CD4-positive, CD25-positive, alpha-beta regulatory T cell (primary cell): ENCODE measurements at places on chromosomes 13 and 19.

- H3K36me3 ChIP-seq, result no peaks in the 10 kb centered on the region
- DNase-seq, result no peak
- H3K4me3 ChIP-seq, result no peak overlapping the region
- H3K4me1 ChIP-seq, result peaks cover 31% of the 10 kb centered on the region
- no peaks in the 10 kb centered on the region for H3K27me3 ChIP-seq
Observed at GRCh38 chr19:2064788-2065524, 13.9 kb upstream of the MKNK2 start.

- no peak overlapping the region for H3K27ac ChIP-seq
- H3K4me1 ChIP-seq, result peaks cover 22% of the 10 kb centered on the region
- DNase-seq, result no peak
Observed at GRCh38 chr13:49938314-49938713, 2.2 kb upstream of the SPRYD7 start.

DNA sequence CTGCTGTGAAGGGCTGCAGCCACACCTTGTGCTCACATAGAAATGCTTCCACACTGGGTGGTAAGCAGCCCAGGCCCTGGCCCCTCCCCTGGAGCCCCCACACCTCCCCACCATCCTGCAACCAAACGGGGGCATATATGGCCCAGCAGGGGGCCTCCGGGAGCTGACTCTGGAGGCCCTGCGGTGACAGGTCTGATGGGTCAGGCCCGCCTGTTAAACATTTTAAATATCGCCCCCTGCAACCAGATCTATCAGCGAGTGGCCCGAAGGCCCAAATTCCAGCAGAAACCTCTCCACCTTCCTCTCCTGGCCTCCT lies 48.0 kb upstream of the KATNAL1 start:
- no peaks in the 10 kb centered on the region for H3K27me3 ChIP-seq
- H3K4me3 ChIP-seq, result no peak overlapping the region
- no peaks in the 10 kb centered on the region for H3K4me1 ChIP-seq
- H3K27ac ChIP-seq, result no peak overlapping the region

- no peaks in the 10 kb centered on the region for H3K27me3 ChIP-seq
- H3K4me1 ChIP-seq, result peaks cover 45% of the 10 kb centered on the region
- peaks cover 35% of the 10 kb centered on the region for H3K36me3 ChIP-seq
- H3K27ac ChIP-seq, result peak overlapping the region; percentile 63
- DNase-seq, result no peak
Observed at GRCh38 chr19:1037621-1038064, 2.3 kb upstream of the ABCA7 start.

DNA sequence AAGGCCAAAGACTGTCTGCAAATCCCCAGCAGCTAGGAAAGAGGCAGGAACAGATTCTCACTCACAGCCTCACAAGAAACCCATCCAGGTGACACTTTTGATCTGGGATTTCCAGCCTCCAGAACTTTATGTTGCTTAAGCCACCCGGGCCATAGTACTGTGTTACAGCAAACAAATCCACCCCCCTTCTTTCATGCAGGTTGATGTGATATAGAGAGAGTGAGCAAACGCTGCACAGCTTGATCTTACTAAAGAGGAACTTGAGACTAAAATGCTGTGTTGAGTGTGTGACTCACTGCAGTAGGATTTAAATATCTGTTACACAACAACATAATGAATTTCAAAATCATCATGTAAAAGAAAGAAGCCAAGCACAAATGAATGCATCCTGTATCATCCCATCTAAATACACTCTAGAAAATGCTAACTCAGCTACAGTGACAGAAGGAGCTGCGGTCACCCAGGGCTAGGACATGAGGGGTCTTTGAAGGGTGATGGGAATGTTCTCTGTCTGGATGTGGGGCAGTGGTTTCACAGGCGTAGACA lies 32.2 kb downstream of the RCBTB2 start:
- DNase-seq, result peak; percentile 46
- no peaks in the 10 kb centered on the region for H3K27me3 ChIP-seq
- H3K27ac ChIP-seq, result no peak overlapping the region
- peaks cover 6% of the 10 kb centered on the region for H3K36me3 ChIP-seq
- no peak overlapping the region for H3K4me3 ChIP-seq

DNA sequence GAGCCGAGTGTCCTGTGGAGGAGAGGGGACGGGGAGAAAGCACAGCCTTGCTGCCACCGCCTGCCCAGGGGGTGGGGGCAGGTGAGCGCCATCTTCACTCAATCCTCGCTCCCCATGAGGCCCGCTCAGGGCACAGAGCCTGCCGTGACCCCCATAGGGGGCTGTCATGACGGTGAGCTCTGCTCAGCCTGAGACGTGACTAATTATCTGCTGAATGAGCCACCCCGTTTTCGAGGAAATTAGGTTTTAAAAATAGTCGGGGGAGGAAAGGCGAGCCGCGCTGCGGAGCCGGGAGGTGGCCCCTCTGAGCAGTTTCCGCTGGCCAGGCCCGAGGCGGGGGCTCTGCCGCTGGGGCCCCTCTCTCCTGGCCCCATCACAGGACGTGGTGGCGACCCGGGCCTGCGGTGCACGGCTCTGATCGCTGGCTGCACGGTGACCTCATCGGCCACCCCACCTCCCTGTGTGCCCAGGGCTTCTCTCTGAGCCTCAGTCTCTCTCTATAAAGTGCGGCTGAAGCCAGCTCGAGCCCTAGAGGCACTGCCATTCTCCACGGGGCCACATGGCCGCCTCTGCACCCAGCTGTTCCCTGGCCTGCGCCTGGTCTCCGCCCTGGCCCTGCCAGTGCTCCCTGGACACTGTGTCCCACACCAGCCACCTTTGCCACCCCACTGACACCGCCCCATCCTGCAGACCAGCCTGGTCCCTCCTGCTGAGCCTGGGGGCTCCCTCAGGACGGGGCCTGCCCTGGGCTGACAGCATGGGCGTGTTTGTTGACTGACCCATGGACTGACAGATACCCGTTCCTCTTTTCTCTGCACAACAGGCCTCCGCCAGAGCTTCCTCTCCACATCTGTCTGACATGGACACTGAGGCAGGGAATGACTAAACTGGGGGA lies 28.3 kb downstream of the PIP5K1C start:
- no peak overlapping the region for H3K27ac ChIP-seq
- H3K27me3 ChIP-seq, result no peaks in the 10 kb centered on the region
- H3K36me3 ChIP-seq, result no peaks in the 10 kb centered on the region

DNA sequence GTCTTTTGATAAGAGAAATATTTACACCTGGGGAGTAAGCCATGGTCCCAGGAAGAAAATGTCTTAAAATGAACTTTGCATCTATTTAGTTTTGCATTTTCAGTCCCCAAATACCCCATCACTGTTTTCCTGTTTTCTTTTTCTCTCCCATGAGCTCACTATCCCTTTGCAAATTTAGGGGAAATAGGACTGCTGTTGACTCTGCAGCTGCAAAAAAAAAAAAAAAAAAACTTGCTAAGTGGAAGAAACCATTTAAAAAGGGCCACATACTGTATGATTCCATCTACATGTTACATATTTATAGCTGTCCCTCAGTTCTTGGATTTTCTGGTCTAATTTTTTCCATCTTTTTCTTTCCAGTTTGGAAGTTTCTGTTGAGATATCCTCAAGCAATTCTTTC lies 98.2 kb upstream of the SERP2 start:
- H3K4me1 ChIP-seq, result peaks cover 17% of the 10 kb centered on the region
- DNase-seq, result no peak
- peak overlapping the region; percentile 83 for H3K4me3 ChIP-seq
- no peak overlapping the region for H3K27ac ChIP-seq

DNA sequence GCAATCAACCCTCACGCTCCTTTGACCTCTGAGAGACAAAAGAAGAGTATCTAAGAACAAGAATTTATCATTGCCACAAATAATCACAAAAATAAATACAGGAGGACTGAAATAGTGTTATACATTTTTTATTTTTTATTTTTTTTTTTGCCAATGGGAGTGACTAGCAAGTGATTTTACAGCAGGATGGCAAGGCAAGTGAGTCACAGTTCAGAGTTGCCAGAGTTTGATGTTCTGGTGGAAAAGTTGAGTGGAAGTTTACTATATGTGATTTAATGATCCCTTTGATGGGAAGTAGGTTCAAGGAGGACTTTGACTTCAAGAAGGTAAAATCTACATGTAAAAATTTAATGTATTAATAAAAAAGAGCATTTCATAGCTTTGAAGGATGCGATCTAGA lies 2691.4 kb downstream of the PCDH9 start:
- H3K27me3 ChIP-seq, result no peaks in the 10 kb centered on the region
- DNase-seq, result no peak
- H3K27ac ChIP-seq, result no peak overlapping the region
- no peaks in the 10 kb centered on the region for H3K36me3 ChIP-seq
- no peaks in the 10 kb centered on the region for H3K4me1 ChIP-seq
- no peak overlapping the region for H3K4me3 ChIP-seq

DNA sequence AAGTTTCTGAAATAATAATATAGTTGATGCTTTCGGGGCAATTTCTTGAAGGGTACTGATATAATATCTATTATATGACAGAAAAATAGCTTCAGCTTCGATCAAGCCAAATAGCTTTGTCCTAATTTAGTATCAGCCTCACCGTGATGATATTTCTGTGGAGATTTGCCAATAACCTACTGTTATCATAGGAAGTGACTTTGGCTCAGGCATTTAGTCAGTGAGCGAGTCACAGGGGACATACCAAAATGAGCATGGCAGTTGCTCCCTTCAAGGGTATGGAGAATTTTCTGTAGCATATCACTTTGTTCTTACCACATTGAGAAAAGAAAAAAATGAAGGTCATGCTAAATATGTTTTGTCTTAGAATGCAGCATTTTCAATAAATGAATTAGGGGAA lies 767.6 kb upstream of the SLITRK1 start:
- no peaks in the 10 kb centered on the region for H3K27me3 ChIP-seq
- H3K4me1 ChIP-seq, result no peaks in the 10 kb centered on the region
- no peaks in the 10 kb centered on the region for H3K36me3 ChIP-seq
- DNase-seq, result no peak
- no peak overlapping the region for H3K27ac ChIP-seq

DNA sequence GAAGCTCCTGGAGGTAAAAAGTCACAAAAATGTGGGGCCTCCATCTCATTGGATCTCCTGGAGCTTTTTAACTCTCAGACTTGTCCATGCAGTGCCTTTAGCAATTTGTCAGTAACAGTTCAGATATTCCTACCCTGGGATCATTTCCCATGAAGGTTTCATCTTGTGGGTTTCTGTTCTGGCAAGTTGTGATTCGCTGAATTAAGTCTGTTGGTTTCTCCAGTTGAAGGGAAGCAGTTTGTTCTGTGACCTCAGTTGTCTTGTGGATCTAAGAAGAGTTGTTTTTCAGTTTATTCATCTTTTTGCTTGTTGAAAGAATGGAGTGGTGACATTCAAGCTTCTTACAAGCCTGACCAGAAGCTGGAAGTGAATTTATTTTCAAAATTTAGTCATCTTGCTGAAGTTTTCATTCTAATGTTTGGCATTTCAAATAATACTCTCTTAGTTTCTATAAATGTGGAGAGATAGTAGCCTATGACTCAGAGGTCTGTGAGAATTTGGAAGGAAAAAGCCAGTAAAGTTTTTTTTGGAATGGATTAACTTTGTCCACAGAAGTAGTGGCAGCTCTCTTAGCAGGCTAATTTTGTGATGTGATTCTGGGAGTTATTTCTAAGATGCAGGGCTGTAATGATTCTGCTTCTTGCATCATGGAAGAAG lies 120.1 kb upstream of the CSNK1A1L start:
- H3K27me3 ChIP-seq, result no peaks in the 10 kb centered on the region
- no peaks in the 10 kb centered on the region for H3K4me1 ChIP-seq
- DNase-seq, result no peak
- no peak overlapping the region for H3K27ac ChIP-seq
- H3K4me3 ChIP-seq, result no peak overlapping the region

DNA sequence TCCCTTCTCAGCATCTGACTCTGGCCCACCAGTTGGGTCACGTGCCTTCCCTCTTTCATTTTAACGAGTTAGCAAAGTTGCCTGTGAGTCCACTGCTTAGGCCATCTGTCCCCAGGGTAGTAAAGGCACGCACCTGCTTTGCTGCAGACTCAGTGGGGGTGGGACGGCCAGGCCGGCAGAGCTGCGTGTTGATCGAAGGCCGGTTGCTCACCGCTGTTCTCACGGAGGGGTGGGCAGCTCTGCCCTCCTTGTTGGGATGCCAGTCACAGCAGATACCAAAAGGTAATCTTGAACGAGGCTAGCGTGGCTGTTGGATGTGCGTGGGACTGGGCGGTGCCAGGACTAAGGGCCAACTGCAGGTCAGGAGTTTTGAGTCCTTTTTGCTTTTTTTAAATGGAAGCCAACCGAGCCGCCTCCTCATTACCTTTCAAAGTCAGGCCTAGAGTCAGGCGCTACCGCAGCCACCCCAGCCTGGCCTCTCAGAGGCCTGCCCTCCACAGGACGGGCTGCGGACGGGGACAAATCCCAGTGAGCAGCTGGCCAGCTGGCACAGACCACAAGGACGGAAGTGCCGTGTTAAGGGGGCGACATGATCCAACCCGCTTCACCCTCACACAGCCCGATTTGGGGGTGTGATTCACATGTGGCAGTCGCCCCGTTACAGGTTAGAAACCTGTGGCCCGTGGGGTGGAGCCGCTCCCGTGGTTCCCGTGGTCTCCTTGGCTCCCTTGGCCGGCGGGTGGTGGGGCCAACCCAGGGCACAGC lies 20.6 kb downstream of the ADPRHL1 start:
- DNase-seq, result no peak
- H3K27ac ChIP-seq, result no peak overlapping the region
- H3K4me3 ChIP-seq, result no peak overlapping the region

DNA sequence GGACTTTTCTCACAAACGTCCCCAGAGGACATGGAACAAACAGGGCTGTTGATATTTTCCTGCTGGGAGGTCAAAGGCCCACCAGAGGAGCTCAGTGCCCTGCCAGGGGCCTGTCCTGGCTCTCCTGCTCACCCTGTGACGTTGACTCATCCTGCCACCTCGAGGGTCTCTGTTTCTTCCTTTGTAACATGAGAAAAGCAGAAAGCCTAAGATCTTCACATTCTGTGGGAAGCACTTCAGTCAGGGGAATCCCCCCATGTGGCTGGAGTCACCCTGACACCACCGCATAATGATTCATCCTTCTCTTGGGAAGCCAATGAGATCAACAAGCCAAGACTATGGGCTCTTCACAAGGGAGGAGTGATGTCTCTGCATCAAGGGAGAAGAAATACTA lies 147.9 kb downstream of the KATNAL1 start:
- no peak overlapping the region for H3K4me3 ChIP-seq
- H3K27me3 ChIP-seq, result no peaks in the 10 kb centered on the region
- no peaks in the 10 kb centered on the region for H3K36me3 ChIP-seq
- H3K27ac ChIP-seq, result no peak overlapping the region

DNA sequence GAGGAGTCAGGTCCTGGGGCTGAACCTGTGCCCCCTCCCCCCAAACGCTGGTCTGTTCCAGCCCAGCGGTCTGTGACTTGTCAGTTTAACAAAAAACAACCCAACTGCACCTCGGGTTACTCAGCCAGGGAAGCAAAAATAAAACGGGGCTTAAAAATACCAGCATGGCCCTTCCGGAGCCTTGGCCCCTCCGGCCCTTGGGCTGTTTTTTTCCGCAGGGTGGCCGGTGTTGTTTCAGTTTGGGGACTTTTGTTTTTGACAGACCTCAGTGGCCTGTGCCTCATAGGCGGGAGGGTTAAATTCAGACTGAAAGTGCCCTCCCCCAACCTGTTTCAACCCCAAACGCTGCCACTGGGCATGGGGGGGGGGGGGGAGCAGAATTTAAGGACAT lies 4.0 kb downstream of the TCF3 start:
- H3K27ac ChIP-seq, result no peak overlapping the region
- H3K4me3 ChIP-seq, result no peak overlapping the region
- no peak for DNase-seq
- peaks cover 5% of the 10 kb centered on the region for H3K36me3 ChIP-seq
